ENCODE measurements at places on chromosomes 1 and 21.
A peak's percentile ranks its signal among the peaks of the same experiment; 100 is the strongest.

- no peak for DNase-seq
Observed at GRCh38 chr1:79585801-79586200, 579.3 kb upstream of the ADGRL4 start.

DNA sequence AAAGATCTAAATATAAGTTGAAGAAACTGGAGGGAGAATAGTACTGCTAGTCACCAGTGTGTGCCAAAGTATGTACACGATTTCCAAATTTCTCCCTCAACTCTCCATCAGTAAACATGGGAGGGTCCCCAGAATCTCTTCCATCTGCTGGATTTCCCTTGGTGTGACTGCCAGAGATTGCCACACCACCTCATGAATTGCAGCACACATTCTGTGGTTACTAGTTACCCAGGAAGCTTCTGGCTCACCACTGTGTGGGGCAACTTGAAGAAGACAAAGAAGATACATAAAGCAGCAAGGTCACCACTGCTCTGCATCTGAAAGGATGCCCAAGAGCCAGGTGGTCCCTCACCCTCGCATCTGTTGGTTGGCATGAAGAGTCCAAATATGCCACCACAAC lies 191.7 kb upstream of the ESRRG start:
- DNase-seq: no peak

DNA sequence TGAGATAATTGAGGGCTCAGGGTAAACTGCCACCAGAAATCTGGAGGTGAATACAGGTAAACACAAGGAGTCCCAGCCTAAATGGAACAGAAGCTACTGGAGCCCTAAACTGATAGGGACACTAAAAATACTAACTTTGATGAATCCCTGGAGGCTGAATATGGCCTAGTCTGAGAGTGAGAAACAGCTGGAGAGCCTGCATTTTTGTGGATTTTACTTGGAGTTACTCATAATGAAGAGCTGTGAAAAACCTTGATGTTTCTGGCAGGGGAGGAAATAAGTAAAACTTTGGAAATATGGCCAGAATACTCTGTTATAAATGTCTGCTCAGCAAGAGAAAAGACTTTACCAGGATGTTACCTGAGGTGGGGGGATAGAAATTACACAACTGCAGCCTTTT lies 164.4 kb downstream of the LIPI start:
- DNase-seq: no peak

GRCh38 chr1:243667591-243667990 lies 182.5 kb downstream of the AKT3 start:
- DNase-seq: no peak

DNA sequence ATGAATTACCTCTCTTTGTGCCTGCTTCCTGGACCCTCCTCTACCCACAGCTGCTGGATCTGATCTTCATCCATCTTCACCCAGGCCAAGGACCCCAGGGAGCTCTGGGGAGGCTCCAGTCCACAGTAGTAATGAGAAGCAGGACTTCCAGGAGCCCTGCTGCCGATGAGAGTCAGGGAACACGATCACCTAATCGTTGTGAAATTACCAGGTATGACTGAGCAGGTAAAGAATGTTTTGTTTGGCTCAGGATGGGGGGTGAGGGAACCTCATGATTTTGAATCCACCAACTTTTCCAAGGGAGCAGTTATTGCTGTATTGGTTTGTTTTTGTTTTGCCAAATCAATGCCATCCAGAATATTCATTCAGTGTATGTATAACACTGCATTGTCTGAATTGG lies 454.0 kb downstream of the PLPP3 start:
- no peak for DNase-seq

- no peak for DNase-seq
Observed at GRCh38 chr1:227756172-227756959, 21.1 kb downstream of the SNAP47 start.

GRCh38 chr1:19647643-19648042 lies 3.5 kb downstream of the NBL1 start:
- no peak for DNase-seq

DNA sequence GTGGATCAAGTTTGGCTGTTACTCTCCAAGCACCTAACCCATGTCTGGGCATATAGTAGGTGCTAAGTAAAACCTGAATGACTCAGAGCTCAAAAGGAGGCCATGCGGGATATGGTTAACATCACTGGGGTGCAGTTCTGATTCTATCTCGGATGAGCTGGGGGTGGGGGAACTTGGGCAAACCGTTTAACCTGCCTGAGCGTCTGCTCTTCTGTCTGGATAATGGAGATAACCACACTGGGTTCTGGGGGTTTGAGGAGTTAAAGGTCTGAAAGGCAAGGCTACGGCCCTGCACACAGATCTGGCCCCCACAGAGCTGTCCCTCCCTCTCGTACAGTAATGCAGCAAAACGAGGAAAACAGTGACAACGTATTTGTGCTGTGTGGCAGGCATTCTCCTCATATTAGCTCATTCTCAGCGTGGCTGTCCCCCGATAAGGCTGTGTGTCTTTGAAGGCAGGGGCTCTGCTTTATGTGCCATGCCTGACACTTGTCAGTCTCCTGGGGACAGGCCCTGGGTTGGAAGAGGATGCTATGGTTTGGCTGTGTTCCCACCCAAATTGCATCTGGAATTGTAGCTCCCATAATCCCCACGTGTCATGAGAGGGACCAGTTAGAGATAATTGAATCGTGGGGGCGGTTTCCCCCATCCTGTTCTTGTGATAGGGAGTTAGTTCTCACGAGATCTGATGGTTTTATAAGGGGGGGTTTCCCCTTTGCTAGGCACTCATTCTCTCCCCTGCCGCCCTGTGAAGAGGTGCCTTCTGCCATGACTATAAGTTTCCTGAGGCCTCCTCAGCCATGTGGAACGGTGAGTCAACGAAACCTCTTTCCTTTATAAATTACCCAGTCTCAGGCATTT lies 6.8 kb upstream of the ALDH4A1 start:
- no peak for DNase-seq

- no peak for DNase-seq
Observed at GRCh38 chr1:24173638-24174575, 13.2 kb downstream of the IFNLR1 start.

DNA sequence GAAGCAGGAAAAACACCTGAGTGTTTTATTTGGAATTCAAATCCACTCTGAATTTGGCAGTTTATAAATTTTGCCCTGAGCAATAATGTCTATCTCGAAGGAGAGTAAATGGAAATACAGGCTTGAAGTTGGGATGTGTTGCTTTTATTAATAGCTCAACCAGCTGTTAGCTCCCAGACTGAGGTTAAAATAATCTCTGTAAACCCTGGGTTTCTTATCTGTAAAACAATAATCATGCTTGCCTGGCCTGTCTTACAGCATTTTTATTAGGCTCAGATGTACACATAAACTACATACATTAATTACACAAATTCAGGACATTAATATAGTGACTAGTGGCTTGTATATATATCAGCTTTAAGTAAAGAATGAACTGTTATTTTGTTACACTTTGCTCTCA lies 148.5 kb downstream of the GALNT2 start:
- DNase-seq: no peak

DNA sequence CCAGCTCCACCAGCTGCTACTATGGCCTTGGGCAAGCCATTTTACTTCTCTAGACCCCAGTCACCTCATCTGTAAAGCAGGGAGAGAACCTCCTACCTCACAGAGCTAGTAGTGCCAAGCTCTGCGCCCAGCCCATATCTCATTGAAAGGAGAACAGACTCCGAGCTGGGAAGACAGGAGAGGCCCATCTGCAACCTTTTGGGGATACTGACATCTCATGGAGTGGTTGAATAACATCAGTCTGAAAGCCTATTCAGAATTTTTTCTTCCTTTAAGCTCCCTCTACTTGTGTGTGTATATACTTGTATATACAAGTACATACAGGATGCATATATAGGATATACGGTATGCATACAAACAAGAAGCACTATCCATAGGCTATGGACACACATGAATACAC lies 279.5 kb upstream of the POU3F1 start:
- no peak for DNase-seq

- DNase-seq: no peak
Observed at GRCh38 chr1:147539122-147539575, 2.2 kb upstream of the BCL9 start.

DNA sequence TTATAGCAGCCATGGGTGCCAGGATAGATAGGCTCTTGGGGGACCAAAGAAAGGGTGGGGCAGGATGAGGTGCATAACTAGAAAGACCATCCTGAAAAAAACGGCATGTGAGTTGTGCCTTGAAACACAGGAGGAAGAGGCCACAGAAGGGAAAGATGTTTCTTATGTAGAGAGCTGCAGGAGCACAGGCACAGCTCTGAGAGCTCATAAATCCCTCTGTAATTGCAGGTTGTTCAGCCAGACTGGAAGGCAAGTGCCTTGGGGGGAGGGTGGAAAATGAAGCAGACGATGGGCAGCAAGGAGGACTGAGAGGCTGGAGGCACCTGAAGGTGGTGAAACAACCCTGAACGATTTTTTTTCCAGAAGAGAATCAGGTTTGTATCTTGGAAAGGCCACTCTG lies 170.7 kb downstream of the NR5A2 start:
- no peak for DNase-seq

- DNase-seq: no peak
Observed at GRCh38 chr1:203901581-203901980, 40.2 kb downstream of the SNRPE start.

GRCh38 chr1:219000631-219001030 lies 173.0 kb upstream of the LYPLAL1 start:
- DNase-seq: no peak

DNA sequence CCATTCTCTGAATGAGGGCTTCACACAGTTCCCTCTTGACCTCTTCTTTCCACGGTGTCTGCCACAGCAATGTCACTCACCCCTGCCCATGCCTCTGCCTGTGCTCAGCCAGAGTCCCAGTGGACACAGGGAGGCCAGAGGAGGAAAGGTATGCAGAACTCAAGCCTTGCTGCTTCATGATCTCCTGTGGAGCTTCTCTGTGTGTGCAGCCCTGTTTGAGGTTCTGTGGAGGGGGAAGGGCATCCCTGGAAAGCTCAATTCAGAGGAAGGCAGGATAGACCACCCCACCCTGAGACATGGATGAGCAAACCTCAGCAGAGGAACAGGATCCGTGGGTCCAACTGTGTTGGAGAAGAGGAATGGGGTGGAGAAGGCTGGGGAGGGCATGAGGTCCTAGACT lies 2.0 kb downstream of the HCN3 start:
- DNase-seq: no peak

- no peak for DNase-seq
Observed at GRCh38 chr1:53589043-53589887, 130.1 kb downstream of the DMRTB1 start.

DNA sequence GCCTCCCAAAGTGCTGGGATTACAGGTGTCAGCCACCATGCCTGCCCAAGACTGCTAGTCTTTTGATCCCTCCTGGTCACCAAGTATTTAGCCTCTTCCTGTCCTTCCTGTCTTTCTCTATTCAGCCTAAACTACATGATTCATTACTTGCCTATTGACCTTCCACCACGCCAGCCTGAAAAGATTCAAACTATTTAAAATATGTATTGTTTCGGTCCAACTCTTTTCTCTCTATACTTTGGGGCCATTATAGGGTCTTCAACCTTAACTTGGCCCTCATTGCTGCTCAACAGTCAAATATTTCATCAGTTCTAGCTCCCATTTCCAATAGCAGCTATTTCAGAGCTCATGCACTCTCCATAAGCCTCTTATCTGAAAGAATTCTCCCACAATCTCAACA lies 153.0 kb downstream of the TNFSF18 start:
- no peak for DNase-seq

- peak; percentile 11 for DNase-seq
Observed at GRCh38 chr1:109392788-109393616, 4.7 kb downstream of the SORT1 start.

DNA sequence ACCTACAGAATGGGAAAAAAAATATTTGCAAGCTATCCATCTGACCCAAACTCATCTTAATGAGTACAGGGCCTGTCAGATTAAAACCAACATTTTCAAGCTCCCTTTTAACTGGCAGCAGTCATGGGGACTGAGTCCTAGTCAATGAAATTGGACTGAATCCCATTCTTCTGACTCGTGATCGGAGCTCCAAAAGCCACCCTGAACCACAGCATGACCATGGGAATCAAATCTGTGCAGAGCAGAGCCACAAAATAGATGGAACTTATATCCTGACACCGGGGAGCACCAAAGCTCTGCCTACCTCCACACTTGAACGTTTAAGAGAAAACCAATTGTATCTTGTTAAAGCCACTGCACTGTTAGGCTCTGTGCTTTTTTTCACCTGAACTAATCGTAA lies 5.0 kb upstream of the RWDD3 start:
- DNase-seq: no peak

GRCh38 chr1:167726008-167726407 lies 4.2 kb downstream of the MPZL1 start:
- DNase-seq: no peak

GRCh38 chr1:201599548-201599947 lies 60.6 kb downstream of the NAV1 start:
- no peak for DNase-seq

GRCh38 chr1:151476083-151476482 lies 16.8 kb upstream of the POGZ start:
- DNase-seq: no peak

GRCh38 chr1:6700853-6701436 lies 671 bp downstream of the DNAJC11 start:
- no peak for DNase-seq

DNA sequence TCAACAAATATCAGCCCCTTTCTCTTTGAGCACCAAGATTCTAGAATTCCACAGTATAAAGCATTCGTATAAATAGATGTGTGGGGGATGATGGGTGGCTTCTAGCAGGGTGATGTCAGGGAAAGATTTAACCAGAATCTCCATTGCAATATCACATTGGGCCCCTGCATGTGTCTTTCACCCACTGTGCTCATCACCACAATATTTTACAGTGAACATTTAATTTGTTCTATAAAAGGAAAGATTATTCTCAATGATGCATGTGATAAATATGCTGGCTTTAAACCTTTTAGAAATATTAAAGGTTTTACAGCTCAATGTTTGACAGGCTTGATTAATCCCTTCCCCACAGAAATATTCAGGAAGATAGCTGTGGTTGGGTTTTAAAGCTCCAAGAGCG lies 457.8 kb upstream of the DAB1 start:
- DNase-seq: no peak

- no peak for DNase-seq
Observed at GRCh38 chr1:18010945-18011344, 96.7 kb upstream of the IGSF21 start.

GRCh38 chr1:6834366-6834765 lies 49.1 kb downstream of the CAMTA1 start:
- DNase-seq: no peak

GRCh38 chr1:209619696-209620486 lies 32.3 kb downstream of the LAMB3 start:
- no peak for DNase-seq

Measured in progenitor cell of endocrine pancreas (in vitro differentiated cells).